ENCODE measurements at places on chromosomes 5 and 9. TPM values are rescaled to one million over a fixed set of nuclear protein-coding genes. Genes with fewer than 3 reads are reported as not detected.

BAAT gene
- under 0.01 TPM for total RNA-seq

C5orf24 gene
- total RNA-seq = 42.4 TPM

GMCL2 gene
- total RNA-seq = not detected

C9 gene
- 1.1 TPM for total RNA-seq

CHSY3 gene
- 5.5 TPM for total RNA-seq

BSPRY gene
- not detected for total RNA-seq

DBN1 gene
- 153 TPM for total RNA-seq

TRUB2 gene
- 16.1 TPM for total RNA-seq

TMEM174 gene
- total RNA-seq = not detected

FYB1 gene
- total RNA-seq = 0.12 TPM

SOHLH1 gene
- total RNA-seq = not detected

TERT gene
- total RNA-seq = under 0.01 TPM

ZNF454 gene
- total RNA-seq = 1.7 TPM

SLC6A7 gene
- not detected for total RNA-seq

SPATA31A3 gene
- total RNA-seq = not detected

SLC25A25 gene
- 55.6 TPM for total RNA-seq

NADK2 gene
- total RNA-seq = 30.7 TPM

GFI1B gene
- total RNA-seq = not detected

LMX1B gene
- not detected for total RNA-seq

SEC61B gene
- total RNA-seq = 97.9 TPM

DCANP1 gene
- not detected for total RNA-seq

KLF4 gene
- 3.3 TPM for total RNA-seq

ZNF354C gene
- 9.4 TPM for total RNA-seq

MLANA gene
- total RNA-seq = not detected

DBH gene
- total RNA-seq = not detected

CKMT2 gene
- total RNA-seq = 25.2 TPM

TRIM23 gene
- total RNA-seq = 32.1 TPM

GLRA1 gene
- not detected for total RNA-seq

NUTM2G gene
- not detected for total RNA-seq

EMB gene
- total RNA-seq = 3.2 TPM

SLC22A5 gene
- total RNA-seq = 5.7 TPM

ADAMTS6 gene
- 155 TPM for total RNA-seq

SPINK4 gene
- total RNA-seq = not detected

MAST4 gene
- total RNA-seq = 16.6 TPM

Data from uterine smooth muscle cell (primary cell).